Osteoblast (primary cell): ENCODE measurements at places on chromosomes 12 and 14.

DNA sequence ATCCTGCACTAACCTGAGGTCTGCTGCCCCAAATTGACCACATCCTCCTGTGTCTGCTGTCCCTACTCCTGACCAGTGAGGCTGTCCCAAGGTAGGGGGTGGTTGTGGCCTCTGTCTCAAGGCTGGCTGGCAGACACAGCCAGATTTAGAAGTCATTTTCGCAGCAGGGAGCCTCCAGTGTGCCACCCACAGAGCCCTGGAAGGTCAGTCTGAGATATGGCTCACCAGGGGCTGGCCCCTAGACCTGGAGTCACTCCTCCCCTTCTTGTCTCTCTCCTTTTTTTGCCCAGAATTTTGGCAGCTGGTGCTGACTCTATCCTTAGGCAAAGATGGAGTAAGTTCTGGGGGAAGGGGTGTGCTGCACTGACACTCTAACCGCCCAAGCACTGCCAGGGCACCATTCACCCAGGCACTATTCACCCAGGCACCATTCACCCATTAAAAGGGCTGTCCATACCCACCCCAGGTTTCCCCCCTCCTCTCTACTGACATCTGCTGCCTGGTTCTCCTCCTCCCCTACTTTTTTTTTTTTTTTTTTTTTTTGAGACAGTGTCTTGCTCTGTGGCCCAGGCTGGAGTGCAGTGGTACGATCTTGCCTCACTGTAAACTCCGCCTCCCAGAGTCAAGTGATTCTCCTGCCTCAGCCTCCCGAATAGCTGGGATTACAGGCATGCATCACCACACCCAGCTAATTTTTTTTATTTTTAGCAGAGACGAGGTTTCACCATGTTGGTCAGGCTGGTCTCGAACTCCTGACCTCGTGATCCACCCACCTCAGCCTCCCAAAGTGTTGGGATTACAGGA, 7.7 kb downstream of the DDN start:
- H3K4me1 ChIP-seq: peaks cover 4% of the 10 kb centered on the region
- H3K4me3 ChIP-seq: no peak overlapping the region
- no peak overlapping the region for H3K27ac ChIP-seq
- no peak for DNase-seq
- H3K27me3 ChIP-seq: peaks cover 40% of the 10 kb centered on the region

DNA sequence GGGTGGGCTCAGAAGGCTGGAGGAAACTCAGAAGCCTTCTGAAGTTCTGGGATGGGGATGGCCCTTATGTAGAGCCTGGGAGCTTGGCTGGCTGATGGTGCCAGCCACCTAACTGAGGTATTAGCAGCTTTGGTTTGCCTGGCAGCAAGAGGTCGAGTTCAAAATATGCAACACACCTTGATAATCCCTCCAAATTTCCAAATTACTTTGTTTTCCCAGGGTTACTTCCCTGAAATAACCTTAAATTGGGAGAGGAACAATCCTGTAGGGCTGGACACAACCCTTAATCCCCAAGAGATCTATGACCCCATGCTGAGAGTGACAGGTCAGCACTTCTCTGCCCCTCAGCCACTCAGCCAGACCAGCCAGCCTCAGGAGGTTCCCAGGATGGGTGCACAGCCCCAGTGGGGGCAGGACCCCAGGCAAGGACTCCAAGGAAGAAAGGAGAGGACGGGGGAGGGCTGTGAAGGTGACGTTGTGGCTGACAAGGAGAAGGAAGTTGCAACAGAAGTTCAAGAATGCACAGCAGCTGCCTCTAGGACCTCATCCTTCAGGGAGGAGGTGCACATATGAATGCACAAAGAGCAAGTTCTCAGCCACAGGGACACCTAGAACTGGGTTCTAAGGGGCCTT, 18.6 kb upstream of the KRT77 start:
- H3K4me1 ChIP-seq: no peaks in the 10 kb centered on the region
- no peak for DNase-seq
- H3K27ac ChIP-seq: no peak overlapping the region
- no peak overlapping the region for H3K4me3 ChIP-seq

DNA sequence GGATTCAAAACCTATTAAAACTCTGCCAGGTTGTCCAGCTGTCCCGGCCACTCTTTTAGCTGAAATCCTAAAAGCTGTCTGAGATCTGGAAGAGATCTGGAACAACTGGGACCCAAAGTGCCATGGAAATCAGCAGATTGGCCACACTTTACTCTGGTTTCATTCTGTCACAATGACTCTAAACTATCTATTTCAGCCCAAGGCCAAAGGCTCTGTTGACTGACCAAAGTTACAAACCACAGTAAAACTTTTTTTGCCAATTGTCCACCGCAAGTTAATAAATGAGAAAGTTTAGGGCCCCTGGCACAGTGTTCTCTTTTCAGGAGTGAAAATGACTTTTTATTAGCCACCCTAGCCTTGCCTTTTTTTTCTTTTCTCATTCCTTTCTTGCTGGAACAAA, 113.4 kb upstream of the CPM start:
- H3K4me1 ChIP-seq: no peaks in the 10 kb centered on the region
- no peak overlapping the region for H3K27ac ChIP-seq
- no peaks in the 10 kb centered on the region for H3K27me3 ChIP-seq

- H3K4me1 ChIP-seq: peaks cover 34% of the 10 kb centered on the region
- H3K36me3 ChIP-seq: no peaks in the 10 kb centered on the region
- peak; percentile 13 for DNase-seq
- no peak overlapping the region for H3K4me3 ChIP-seq
- no peak overlapping the region for H3K27ac ChIP-seq
- no peaks in the 10 kb centered on the region for H3K27me3 ChIP-seq
These were observed 219.7 kb downstream of the ZFP36L1 start for GRCh38 chr14:68573126-68573525.

GRCh38 chr12:16613199-16613598, 7.2 kb upstream of the LMO3 start:
- H3K27ac ChIP-seq: no peak overlapping the region
- no peaks in the 10 kb centered on the region for H3K4me1 ChIP-seq
- no peaks in the 10 kb centered on the region for H3K27me3 ChIP-seq
- no peak for DNase-seq
- H3K4me3 ChIP-seq: no peak overlapping the region

DNA sequence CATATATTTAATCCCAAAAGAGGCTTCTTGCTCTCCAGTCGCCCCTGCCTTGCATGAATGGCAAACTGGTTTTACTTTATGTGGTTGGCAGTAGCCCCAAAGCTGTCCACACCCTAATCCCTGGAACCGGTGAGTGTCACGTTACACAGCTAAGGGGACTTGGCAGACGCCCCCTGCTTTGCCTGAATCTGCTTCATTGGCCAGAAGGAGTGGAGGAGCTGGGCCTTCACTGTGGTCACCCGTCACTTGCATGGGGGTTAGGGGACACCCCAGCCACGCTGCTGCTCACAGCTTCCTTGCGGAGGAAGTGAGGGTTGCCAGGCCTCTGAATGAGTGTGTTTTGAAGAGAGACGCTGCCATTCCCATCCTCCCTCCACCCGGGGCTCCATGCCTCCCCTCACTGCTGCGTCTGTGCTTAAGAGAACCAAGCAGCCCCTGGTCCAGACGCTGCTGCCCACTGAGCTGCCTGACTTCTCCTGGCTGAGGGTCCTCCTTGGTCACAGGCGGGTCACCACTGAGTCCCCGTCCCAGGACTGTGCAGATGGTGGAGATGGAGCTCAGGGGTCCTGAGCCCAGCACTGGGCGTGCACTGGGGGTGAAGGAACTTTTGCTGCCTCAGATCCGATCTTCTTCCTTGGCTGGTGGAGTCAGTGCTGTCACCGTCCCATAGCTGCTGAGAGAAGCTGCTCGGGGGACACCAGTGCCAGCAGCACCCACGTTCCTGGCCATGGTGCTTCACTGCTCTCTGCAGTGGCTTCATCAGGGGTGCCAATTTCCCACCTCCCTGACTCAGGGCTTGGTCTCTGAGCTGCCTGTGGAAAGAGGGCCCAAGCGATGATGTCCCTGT, 39.8 kb downstream of the GALNT9 start:
- DNase-seq: no peak
- peaks cover 20% of the 10 kb centered on the region for H3K27me3 ChIP-seq
- no peak overlapping the region for H3K4me3 ChIP-seq
- H3K4me1 ChIP-seq: no peaks in the 10 kb centered on the region

DNA sequence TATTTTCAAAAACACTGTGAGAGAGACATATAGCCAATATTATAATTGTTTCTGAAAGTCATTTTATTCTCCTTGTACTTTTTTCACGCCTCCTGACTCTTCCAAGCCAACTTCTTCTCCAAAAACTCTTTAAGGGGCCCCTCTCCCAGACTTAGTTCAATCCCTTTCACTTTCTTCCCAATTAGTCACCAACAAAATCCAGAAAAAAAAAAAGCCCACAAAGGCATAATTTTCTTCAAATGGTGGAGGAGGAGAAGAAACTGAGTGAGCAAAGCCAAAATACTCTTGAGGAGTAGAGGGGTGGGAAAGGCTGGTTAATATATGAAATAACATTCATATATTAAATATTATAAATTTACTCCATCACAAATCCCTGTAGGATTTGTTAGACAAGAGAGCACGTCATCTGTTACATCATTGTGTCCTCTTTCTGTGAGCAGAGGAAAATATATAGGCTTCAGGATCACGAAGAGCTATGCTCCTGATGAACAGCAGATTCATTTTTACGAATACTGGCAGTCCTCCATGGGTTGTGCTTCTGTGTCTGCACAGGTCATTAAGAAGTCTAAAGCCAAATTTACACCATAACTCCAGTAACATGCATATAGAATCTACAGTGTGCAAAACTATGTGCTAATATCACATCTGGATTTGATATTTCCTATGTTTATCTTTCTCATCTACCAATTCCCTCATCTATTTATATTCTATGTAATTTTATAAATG, 25.9 kb upstream of the NID2 start:
- H3K4me3 ChIP-seq: no peak overlapping the region
- H3K27me3 ChIP-seq: no peaks in the 10 kb centered on the region
- DNase-seq: no peak
- H3K4me1 ChIP-seq: no peaks in the 10 kb centered on the region
- H3K36me3 ChIP-seq: no peaks in the 10 kb centered on the region
- H3K27ac ChIP-seq: no peak overlapping the region

DNA sequence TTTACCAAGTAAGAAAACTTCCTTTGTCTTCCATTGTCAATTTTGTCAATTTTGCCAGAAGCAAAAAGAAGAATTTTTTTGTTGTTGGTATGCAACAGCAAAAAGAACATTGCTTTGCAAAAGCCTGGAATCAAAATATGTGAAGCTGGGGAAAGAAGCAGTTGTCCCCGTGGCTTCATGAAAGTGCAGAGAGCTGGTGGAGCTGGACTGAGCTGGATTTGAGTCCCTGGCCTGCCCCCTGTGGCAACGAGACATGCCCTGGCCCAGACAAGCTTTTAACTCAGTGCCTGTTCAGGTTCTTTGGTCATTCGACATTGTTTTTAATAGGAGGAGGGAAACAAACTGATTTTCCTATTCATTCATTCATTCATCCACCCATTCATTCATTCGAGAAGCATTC, 70.3 kb downstream of the SLC15A4 start:
- H3K4me3 ChIP-seq: no peak overlapping the region
- no peak overlapping the region for H3K27ac ChIP-seq
- DNase-seq: no peak
- H3K4me1 ChIP-seq: no peaks in the 10 kb centered on the region
